ENCODE measurements at places on chromosomes 12 and 14.

- DNase-seq, result peak; percentile 14
Measured at GRCh38 chr12:98127336-98127679, 388.1 kb upstream of the TMPO start.

DNA sequence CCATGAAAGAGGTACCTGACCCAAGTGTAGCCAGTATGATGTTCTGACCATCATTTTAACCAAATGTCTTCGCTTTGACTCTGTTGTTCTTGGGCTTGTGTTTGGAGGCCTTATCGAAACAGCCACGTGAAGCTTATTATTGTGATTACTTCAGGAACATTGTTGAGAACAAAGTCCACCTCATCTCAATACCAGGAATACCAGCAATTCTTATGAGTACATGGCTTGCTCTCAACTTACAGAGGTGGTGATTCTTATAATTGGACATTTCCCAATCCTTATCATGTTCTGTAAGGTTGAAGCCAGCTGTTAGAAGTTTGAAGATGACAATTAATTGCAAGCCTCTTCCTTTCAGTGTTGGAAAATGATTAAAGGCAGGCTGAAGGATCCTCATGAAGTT is 21.8 kb upstream of the RPS6KA5 start:
- DNase-seq, result no peak

GRCh38 chr12:107318556-107318805 is 225.1 kb upstream of the CRY1 start:
- no peak for DNase-seq

DNA sequence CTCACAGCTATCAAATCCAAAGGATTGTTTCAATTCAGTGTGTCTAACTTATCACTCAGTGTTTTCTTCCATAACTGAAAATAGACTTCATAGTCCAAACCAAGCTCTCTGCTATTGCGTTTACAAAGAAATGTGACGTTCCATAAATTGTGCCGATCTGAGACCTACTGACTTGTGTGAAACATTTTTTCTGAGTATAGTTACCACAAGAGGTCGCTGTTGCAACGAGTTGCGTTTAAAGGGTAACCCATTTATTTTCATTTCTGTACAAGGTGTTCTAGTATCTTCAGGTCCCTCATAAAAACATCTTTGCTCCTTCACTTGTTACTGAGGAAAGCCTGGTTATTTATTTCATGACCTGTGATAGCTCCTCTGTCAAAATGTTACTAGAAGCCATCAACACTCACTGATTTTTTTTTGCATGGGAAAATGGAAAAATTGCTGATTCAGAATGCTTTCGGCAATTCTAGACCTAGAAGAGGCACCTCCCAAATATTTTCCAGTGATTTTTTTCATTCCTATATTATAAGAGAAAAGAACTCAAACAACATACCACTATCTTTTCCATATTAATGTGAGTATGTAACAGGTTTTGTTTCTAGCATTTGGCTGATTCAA is 60.9 kb upstream of the OR4E1 start:
- peak; percentile 47 for DNase-seq

DNA sequence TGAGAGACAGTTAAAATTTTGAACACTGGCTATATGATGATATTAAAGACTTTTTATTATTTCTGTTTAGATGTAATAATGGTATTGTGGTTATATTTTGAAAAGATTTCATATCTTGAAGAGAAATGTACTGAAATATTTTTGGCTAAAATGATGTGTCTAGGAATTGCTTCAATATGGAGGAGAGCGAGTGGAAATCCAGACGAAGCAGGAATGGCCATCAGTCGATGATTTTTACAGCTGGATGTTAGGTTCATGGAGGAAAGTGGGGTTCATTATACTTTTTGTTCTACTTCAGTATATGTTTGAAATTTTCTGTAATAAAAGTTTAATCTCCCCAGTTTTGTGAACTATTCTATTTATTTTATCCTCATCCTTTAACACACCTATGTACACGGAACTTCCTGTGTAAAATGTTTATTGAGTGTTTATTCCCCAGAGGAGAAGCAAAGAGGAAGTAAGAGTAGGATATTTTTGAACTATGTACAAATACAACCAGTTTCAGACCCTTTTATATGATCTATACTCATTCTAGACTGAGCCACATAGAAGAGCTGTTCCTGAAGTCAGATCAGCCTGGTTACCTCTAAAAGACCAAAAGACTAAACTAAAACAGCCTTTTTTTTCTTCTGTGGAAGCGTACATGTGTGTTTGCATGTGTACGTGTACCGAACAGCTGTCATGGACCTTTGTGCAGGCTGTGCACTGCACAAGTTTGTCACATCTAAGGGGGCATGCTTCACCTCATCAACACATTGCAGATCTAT is 211.0 kb upstream of the NUDT4 start:
- DNase-seq, result no peak

DNA sequence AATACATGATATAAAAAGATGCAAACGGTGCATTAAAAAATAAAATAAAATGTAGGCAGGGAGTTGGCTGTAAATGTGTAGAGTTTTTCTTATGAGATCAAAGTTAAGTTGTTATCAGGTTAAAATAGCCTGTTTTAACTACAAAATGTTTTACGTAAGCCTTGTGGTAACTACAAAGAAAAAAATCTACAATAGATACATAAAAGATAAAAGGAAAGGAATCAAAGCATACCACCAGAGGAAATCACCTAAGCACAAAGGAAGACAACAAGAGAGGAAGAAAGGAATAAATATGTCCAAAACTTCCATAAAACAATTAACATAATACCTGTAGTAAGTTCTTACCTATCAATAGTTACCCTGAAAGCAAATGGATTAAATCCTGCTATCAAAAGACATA is 12.2 kb downstream of the NELL2 start:
- no peak for DNase-seq

GRCh38 chr12:127943481-127944210 is 323.3 kb upstream of the TMEM132C start:
- no peak for DNase-seq

DNA sequence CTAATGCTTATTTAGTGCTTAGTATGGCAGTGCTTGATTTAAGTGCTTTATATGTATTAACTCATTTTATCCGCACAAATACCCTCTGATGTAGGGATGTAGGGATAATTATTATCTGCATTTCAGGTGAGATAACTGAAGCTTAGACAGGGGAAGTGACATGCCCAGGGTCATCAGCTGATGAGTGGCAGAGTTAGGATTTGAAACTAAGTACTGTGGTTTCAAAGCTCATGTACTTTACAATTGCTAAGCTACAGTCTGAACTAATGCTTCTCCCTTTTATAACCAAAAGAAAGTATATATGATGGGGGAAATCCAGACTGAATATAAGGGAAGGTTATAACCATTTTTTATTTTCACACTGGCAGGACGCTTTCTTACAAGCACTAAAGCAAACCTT is 229.6 kb upstream of the NAV3 start:
- no peak for DNase-seq

DNA sequence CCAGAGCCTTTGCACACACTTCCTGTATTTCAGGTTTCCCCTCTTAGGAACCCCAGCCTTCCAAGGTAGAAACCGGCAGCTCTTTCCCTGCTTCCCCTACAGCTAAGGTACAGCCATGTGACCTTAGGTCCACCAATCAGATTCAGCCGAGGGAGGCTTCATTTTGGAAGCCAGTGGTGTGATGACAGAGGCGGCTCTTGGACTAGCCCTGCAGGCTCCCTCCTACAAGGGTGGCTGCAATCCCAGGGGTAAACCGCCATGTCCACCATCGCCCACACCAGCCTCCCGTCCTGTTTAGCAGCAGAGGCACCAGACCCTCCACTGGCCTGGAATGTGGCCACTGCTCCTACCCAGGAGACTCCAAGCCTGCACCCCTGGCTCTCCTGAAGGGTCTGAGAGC is 65.6 kb downstream of the SERPINA3 start:
- DNase-seq, result no peak

- DNase-seq, result no peak
Measured at GRCh38 chr14:23078692-23079116, 16.2 kb downstream of the ACIN1 start.

GRCh38 chr12:109052097-109052413 is 321 bp upstream of the USP30 start:
- no peak for DNase-seq

- DNase-seq, result no peak
Measured at GRCh38 chr14:97264516-97265230, 467.5 kb downstream of the VRK1 start.

Data from glomerular endothelial cell (primary cell).